ENCODE measurements at places on chromosomes 5 and 9. TPM values are rescaled to one million over a fixed set of nuclear protein-coding genes. Genes with fewer than 3 reads are reported as not detected.

The ANKRD34B gene
- total RNA-seq = not detected

The PTGER4 gene
- 6.2 TPM for total RNA-seq

The ADGRD2 gene
- total RNA-seq = not detected

The VAV2 gene
- total RNA-seq = 4.1 TPM

The GCNT4 gene
- 0.27 TPM for total RNA-seq

The ZNF483 gene
- total RNA-seq = 5.8 TPM

The CNTNAP3B gene
- 8.0 TPM for total RNA-seq

- DNase-seq = no peak
- no peak overlapping the region for H3K27ac ChIP-seq
- no peaks in the 10 kb centered on the region for H3K36me3 ChIP-seq
- H3K4me3 ChIP-seq = no peak overlapping the region
- no peaks in the 10 kb centered on the region for H3K4me1 ChIP-seq
- no peaks in the 10 kb centered on the region for H3K27me3 ChIP-seq
Measured at GRCh38 chr5:155631116-155631515, 617.6 kb downstream of the KIF4B start.

- H3K4me1 ChIP-seq = peaks cover 18% of the 10 kb centered on the region
- peaks cover 41% of the 10 kb centered on the region for H3K36me3 ChIP-seq
- no peak overlapping the region for H3K4me3 ChIP-seq
- no peak overlapping the region for H3K27ac ChIP-seq
- no peak for DNase-seq
Measured at GRCh38 chr5:112799661-112800060, 61.4 kb upstream of the SRP19 start.

GRCh38 chr9:137071282-137071681, 925 bp upstream of the SAPCD2 start:
- H3K27ac ChIP-seq = peak overlapping the region; percentile 87
- no peaks in the 10 kb centered on the region for H3K36me3 ChIP-seq
- no peak for DNase-seq

GRCh38 chr5:63101870-63102269, 523.3 kb downstream of the LRRC70 start:
- no peak for DNase-seq
- H3K36me3 ChIP-seq = no peaks in the 10 kb centered on the region
- H3K27ac ChIP-seq = no peak overlapping the region

- no peaks in the 10 kb centered on the region for H3K27me3 ChIP-seq
- DNase-seq = no peak
- H3K4me1 ChIP-seq = peaks cover 8% of the 10 kb centered on the region
- H3K27ac ChIP-seq = no peak overlapping the region
Measured at GRCh38 chr5:160317434-160317833, 5.1 kb upstream of the CCNJL start.

DNA sequence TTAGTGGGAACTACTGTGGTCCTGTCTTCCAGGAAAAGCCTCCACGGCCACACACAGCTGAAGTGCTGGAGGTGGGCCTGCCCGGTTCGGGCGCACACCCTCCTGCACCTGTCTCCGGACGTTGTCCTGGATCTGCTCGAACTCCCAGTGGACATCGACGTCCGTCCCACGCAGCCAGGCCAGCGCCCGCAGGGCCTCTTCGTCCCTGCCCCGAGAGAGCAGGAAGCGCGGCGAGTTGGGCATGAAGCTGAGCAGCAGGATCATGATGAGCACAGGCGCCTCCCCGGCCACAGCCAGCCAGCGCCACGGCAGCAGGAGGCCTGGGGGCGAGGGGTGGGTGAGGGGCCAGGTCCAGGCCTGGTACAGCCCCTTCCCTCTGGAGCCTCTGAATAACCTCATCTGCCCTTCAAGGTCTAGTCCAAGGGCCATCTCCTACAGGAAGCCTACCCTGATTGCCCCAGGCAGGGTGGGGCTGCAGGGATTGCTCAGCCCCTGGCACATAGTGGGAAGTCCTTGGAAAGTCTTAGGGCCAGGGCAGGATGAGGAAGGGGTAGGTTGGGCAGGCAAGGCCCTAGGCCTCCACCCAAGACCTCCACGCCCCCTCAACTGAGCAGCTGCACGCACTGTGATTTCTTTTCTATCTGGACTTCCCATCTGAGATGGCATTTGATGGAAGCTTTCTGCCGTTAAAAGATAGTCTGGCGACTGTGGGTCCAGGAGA, 3.4 kb downstream of the SLC2A6 start:
- no peak for DNase-seq
- H3K36me3 ChIP-seq = peaks cover 14% of the 10 kb centered on the region
- H3K27ac ChIP-seq = no peak overlapping the region
- peaks cover 21% of the 10 kb centered on the region for H3K4me1 ChIP-seq

- DNase-seq = no peak
- peaks cover 68% of the 10 kb centered on the region for H3K27me3 ChIP-seq
- H3K36me3 ChIP-seq = no peaks in the 10 kb centered on the region
- no peaks in the 10 kb centered on the region for H3K4me1 ChIP-seq
Measured at GRCh38 chr9:138045541-138046490, 168.2 kb downstream of the CACNA1B start.

- no peaks in the 10 kb centered on the region for H3K27me3 ChIP-seq
- no peak overlapping the region for H3K4me3 ChIP-seq
- H3K4me1 ChIP-seq = no peaks in the 10 kb centered on the region
- no peak overlapping the region for H3K27ac ChIP-seq
- DNase-seq = no peak
Measured at GRCh38 chr5:50564079-50564478, 102.4 kb upstream of the PARP8 start.

GRCh38 chr9:119043996-119044395, 325.2 kb downstream of the BRINP1 start:
- no peak for DNase-seq
- no peaks in the 10 kb centered on the region for H3K27me3 ChIP-seq
- peaks cover 14% of the 10 kb centered on the region for H3K4me1 ChIP-seq

Data from left ventricle myocardium inferior (tissue), 1 donor.